ENCODE measurements at places on chromosomes 16 and 17.

DNA sequence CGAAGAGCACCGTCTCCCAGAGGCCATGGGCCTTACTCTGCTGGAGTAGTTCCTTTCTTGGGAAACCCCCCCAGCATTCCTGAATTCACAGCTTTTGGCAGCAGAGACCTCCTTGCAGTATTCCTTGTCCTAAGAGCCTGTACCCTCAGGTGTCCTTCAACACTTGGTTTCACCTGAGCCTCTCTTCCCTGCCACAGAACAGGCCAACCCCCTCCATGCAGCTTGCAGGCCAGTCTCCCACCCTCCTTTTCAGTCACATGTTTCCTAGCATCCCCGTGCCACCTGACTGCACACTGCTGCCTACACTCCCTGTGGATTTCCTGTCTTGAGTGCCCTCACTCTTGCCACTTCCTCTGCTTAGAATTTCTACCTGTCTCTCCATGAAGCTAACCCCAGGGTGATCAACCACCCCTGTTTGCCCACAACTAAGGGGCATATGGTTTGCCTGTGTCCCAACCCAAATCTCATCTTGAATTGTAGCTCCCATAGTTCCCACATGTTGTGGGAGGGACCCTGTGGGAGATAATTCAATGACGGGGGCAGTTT, 65.5 kb downstream of the DYNLRB2 start:
- DNase-seq = no peak

- DNase-seq = no peak
Measured at GRCh38 chr17:2087597-2088211, 32.8 kb downstream of the HIC1 start.

GRCh38 chr17:28416703-28417311, 10.8 kb upstream of the SLC46A1 start:
- no peak for DNase-seq

DNA sequence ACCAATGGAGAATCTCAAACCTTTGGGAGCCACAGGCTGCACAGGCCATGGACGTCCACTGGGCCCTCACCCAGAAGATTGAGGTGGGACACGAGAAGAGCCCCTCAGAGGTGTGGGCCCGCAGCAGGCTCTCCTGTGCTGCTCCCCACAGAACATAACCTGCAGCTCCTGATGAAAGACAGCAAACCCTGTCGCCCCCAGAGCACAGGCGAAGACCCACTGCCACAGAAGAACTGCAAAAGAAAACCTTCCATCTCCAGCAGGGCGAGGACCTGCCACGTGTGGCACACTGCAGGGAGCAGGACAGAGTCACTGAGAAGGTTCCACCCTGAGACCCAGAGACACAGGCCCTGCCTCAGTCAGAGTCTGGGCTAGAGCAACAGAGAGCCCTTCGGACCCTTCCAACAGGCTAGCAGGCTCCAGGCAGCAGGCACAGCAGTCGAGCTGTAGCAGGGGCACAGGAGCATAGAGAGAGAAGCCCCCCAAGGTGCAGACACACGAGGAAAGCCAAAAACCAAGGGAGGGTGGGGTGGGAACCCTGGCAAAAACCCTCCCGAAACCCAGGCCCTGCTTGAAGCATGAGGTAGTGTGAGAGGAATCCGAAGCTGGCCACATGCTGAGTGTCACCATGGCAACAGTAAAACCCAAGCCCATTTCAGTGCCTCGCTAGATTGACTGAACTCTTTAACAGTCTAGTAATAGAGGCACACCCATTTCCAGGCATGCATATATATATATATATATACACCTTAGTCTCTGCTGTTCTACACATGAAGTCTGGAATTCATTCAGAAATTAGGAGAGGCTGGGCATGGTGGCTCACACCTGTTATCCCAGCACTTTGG, 60.0 kb upstream of the CHMP6 start:
- DNase-seq = no peak

GRCh38 chr17:66942451-66943264, 21.8 kb upstream of the CACNG4 start:
- DNase-seq = no peak

DNA sequence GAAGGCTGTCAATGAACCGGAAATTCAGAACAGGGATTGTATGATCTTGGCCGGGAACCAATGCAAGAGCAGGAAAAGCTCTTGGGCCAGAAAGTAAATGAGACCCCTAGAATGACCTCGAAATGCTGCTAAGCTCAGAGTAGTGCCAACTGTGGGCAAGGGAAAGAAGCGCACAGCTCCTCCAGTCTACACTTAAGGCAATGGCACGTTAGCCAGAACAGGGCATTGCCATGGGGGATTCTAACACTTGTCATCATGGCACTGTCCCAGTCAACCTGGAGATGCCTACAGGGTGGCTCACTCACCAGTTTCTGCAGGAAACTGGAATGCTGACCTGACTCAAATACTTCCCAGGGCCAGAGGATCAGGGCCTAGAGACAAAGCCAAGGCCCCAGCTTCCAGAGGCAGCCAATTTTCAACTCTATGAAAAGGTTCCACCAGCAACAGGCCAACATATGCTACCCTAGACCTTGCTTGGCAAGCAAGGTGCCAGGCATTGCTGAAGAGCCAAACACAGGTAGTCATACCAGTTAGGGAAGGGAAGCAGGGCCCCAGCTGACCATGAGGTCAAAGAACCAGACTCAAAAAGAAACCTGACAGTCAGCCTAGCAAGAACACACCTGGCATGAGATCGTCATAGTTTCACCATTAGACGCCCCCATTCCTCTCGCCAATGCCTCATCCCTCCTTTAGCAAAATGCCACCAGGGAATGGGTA, 34.9 kb downstream of the ARHGAP17 start:
- DNase-seq = no peak

GRCh38 chr16:1003391-1004347, 22.1 kb downstream of the SOX8 start:
- DNase-seq = no peak

GRCh38 chr17:82085931-82086764, 11.9 kb downstream of the FASN start:
- no peak for DNase-seq

DNA sequence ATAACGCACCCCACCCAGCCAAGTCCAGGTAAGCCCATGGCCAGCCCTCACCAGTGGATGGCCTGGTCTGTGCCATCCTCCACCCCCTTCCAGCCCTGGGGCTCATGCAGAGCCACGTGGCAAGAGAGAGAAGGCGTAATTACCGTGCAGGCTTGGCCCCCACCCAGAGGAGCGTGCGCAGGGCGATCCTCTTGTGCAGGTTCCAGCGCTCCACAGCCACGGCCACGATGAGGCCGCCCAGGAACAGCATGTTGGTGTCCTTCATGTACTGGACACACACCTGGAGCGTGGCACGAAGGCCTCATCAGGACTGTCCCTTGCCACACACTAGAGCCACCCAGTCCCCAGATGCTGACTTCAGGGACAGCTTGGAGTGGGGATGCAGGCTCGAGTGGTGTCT, 6.7 kb downstream of the SLC13A5 start:
- no peak for DNase-seq

- no peak for DNase-seq
Measured at GRCh38 chr16:27576729-27577128, 26.8 kb downstream of the KATNIP start.

GRCh38 chr17:49696233-49696761, 11.5 kb downstream of the SLC35B1 start:
- DNase-seq = no peak

DNA sequence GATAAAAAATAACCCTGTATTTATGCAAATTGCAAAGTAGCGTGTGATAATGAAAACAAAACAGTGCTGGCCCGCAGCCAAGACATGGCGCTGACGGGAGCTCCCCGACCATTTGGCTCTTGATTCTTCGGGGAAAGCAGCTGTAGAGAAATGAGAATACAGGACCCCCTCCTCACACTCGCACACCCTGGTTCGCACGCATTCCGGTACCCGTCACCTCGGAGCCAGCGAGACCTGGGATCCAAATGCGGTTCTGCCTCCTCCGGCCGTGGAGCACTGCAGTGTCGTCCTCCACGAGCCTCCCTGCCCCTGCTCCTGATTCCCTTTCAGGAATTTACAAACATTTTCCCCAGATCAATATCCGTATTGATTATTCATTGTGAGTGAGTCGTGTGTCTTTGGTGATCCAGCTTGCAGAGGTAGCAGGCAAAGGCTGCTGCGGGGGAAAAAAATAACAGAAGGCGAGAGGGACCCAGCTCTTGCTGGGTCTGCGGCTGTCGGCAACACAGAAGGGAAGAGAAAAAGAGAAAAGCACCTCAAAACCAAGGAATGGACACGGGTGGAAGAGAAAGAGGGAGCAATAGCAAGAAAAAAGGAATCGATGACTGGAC, 184.1 kb upstream of the ZFHX3 start:
- no peak for DNase-seq

GRCh38 chr16:88602091-88602490, 31.9 kb downstream of the ZC3H18 start:
- no peak for DNase-seq

DNA sequence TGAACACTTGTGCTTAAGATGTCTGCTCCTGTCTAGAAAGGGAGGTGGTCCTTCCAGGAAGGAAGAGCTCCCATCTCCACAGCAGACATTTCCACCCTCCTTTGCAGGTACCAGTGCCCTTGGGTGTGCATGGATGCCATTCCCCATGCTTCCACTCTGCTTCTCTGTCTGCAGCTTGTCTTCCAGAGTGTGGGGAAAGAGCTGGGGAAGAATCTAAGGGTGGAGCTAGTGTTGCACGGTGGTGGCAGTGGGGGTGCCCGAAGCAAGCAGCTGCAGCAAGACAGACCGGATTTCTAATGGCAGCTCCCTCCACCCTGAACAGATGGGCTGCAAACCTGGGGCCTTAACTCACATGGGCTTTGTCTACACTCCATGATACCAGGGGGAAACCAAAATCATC, 22.6 kb upstream of the HOXB13 start:
- no peak for DNase-seq

DNA sequence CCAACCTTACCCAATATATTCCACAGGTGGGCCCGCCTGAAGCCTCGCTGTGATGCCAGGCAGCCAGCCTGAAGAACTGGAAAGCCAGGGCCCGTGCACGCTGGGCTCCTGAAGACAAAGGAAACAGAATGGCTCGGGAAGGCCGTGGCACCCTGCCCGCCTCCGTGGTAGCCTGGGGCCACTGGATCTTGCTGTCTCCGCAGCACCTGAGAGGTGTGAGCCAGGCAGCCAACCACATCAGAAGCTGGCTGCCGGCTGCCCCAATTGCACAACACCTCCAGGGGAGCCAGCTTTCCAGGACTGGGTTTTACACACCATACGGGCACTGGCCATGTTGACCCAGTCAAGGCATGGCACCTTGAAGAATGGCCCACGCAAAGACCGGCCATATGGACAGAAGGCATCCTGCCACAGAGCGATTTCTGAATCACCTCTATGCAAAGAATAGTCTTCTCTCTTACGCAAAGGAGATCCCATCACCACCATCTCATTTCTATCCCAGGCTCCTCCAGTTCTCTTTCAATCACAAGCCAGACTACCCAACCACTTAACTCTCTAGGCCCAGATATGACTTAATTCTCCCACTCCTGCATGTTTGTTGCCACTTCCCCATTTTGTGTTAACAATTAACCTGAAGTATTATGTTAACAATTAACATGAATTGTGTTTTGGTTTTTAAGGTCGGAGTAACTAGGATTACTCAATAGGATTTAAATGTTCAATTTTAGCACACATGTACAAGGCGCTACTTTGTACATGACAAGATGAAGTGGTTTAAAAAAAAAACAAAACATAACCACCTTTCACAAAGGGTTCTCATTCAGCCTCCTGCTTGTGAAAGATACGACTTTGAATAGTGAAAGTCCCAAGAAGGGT, 32.1 kb downstream of the ZFHX3 start:
- no peak for DNase-seq

GRCh38 chr16:66872559-66872942, 7.8 kb upstream of the PDP2 start:
- no peak for DNase-seq

DNA sequence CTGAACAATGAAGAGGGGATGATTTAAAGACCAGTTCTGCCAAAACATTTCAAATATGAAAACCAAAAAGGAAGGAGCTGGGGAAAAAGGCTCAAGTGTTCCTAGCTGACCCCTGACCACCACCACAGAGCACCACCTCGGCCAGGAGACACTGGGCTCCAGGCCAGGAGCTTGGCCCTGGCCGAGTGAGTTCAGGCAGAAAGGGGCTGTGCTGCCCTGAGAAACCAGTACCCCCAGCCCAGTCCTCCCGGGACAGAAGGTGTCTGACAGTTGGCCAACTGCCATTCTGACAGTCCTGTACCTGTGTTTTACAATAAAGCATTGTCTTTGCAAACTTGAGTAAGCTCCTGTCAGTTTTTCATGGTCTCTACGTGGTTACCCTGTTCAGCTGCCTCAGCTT, 98.2 kb downstream of the VPS53 start:
- DNase-seq = no peak

- no peak for DNase-seq
Measured at GRCh38 chr17:64378890-64379354, 11.7 kb downstream of the PECAM1 start.

DNA sequence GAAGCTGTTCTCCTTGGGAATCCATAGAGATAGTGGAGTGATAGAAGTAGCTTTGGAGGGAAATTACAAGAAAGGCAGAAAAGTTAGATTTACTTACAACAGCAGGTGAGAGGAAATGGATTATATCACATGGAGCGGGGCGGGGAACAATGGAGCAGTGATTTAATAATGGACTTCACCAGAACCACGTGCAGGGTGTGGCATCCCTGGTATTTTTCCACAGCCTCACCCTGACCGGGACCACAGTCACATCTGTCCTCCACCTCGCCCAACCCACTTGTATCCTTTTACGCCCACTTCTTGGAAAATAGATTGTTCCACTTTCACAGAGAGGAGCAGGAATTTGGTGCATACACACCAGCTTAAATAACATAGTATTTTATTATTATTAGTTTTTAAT, 15.9 kb upstream of the CYB5B start:
- no peak for DNase-seq

DNA sequence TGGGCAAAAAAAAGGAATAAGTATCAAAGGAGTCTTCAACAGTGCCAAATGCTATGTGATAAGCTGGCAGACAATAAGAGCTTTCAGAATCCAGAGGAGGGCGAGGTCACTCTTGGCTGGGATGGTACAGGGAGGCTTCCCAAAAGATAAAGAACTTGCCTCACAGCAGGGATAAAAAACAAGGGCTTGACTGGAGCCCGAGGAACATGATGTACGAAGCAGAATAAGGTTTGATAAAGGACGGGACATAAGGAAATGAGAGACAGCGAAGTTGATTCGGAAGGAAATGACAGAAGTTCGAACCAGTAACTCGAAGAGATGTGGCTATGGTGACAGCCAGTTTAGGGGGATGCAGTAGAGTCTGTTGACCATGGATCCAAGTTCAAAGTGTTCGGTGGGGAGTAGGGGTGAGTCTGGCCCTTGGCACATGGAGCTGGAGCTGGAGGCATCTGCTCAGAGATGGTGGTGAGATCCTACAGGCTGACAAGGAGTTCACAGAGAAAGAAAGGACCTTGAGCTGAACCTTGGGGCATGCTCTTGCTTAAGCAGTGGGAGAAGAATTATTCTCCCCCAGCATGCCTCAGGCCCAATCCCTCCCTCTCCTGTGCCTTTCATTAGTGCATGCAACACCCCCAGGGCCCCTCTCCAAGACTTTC, 137.6 kb upstream of the RCVRN start:
- DNase-seq = no peak

GRCh38 chr16:16928532-16929109, 542.1 kb downstream of the XYLT1 start:
- DNase-seq = no peak

Measured in cortex of kidney (tissue), 1 donor.